ENCODE measurements at places on chromosomes 2 and 18.

GRCh38 chr2:134014196-134014960 is 239.5 kb upstream of the MGAT5 start:
- DNase-seq, result no peak

- no peak for DNase-seq
These were observed 55.6 kb downstream of the AQP12A start for GRCh38 chr2:240747256-240747655.

DNA sequence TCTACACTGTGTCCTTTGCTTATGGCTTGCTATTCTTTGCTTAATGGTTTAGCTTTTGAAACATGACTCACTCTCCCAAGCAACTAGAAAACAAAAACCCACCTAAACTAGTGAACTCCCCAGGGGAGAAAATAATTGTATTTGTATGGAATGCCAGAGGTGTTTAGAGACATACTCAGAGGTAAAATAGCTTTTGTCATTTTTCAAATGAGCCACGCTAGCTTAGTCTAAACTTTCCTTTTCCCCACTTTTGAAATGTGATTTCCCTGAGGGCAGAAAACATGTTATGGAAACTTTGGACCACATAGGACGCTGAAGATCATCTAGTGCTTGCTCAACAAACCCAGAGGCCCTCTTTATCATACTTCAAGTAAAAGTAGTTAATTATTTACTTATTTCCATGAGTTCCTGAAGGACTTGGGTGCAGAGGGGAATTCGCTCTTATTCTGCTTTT is 16.5 kb upstream of the CYTIP start:
- DNase-seq, result no peak

DNA sequence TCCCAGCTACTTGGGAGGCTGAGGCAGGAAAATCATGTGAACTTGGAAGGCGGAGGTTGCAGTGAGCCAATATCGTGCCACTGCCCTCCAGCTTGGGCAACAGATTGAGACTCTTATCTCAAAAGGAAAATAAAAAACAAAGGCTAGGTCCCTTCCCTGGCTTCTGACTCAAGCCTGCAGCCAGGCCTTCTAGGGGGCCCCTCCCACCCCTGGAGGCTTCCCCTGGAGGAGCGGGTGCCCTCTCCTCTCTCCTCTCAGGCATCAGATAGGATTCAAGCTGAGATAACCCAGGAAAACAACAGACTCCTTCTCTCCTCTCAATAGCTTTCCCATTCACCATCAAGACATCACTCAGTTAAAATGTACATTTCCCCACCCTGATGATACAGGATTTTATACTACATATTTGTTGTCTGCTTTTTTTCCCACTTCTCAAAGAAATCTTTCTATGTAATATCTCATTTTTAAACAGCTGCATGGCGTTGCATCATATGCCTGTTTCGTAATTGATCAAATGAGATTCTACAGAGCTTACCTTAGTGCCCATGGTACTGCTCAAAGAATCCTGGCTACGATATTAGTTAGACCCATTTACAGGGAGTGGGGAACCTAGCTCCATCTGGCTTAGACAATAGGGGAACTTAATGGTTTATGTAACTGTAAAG is 20.6 kb upstream of the C2orf72 start:
- DNase-seq, result no peak

DNA sequence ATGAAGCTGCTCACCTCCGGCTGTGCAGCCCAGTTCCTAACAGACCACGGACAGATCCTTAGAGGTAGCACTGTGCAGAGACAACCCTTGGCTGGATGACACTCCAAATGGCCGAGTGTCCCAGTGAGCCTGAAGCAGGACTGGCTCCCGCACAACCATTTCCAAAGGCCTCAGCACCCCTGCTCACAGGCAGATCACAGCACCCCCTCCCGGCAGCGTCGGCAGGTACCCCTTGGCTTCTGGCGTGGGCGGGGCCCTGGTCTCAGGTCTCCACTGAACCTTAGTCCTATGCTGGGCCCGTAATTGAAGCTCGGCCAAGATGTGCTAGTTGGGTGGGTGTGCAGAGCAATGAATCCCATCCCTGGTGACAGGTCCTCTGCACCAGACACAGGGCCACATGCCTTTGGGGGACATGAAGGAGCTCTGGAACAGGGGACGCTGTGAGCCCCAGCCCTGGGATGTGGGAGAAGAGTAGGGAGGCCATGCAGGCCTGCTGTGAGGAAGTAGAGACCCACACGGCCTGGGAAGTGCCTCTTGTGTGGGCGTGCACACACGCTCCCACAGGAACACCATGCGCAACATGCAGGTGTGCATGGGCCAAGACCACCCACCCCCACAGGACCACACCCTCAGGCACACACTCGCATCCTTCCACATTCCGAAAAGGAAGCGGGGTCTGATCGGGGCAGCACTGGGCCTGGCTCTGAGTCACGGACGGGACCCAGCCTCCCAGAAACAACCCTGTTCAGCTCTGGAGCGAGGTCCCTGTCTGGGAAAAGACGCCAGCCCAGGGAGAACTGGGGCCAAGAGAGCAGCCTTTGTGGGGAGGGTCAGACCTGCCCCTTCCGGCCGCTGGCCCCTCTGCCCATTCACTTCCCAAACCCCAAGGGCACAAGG is 2.8 kb downstream of the DUSP2 start:
- no peak for DNase-seq

GRCh38 chr2:26731714-26732113 is 32.4 kb upstream of the SLC35F6 start:
- no peak for DNase-seq

- no peak for DNase-seq
These were observed 406.1 kb upstream of the NRP2 start for GRCh38 chr2:205276116-205276777.

DNA sequence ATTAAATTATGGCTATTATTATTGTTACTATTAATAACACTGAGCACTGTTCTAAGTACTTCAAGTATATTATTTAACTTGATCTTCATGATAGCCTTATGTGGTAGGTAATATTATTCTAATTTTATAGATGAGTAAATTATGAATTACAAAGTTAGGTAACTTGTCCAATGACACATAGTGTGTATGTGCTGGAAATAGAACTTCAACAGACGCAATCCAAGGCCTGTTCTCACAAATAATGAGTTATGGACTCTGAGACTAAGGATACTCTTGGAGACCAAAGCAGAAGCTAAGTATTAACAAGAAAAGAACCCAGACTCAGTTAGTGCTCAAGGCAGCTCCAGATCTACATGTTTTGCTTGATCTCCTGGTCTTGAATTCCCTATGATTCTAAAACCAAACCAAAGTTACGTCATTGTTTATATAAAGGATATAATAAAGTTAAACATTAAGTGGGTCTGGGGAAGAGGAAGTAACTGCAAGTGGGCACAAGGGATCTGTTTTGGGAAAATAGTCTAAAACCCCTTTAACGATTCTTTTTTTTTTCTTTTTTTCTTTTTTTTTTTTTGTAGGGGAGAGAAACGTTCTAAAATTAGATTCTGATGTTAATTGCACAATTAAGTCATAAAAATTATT is 211.3 kb downstream of the ERBB4 start:
- DNase-seq, result no peak

DNA sequence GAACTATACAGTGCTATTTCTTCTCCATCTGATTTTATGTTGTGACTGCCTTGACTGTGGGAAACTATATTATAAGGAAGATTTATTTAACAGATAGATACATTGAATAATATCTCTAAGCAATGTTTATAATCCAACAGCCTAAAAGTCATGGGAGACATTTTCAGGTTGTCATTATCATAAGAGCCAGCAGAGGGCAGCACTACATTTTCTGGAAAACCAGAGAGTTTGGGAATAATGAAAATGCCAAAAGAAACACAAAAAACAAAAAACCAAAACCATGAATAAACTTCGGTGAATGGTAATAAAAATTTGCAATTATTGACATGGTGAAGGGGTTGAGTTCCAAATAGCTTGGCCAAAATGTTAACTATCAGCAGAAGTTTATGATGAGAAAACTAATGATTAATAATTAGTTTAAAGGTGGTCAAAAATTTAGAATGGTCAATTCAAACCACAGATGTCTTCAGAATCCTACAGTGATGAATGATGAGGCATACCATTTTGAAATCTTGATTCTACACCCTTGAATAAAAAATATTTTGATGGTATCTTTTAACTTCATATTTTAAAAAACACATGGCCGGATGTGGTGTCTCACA is 4.7 kb downstream of the EEF1B2 start:
- DNase-seq, result no peak

DNA sequence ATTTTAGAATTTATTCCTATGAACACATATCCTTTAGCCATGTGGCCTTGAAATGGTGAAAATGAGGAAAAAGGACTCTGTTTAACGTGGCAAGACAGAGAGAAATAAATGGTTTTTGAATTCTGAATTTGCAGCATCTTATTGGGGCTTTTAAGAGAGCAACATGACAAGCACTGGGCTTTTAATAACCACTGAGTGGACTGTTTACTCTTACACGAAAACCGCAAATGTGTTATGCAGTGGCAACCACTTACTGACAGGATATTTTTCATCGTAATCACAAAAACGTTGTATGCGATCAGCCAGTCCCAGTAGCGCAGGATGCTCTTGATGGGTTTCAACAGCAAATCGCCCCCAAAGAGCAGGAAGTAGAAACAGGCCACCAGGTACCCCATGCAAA is 226.6 kb downstream of the NAPG start:
- no peak for DNase-seq

GRCh38 chr18:30358555-30358954 is 684.0 kb downstream of the DSC3 start:
- DNase-seq, result no peak

GRCh38 chr2:239436076-239436475 is 35.3 kb upstream of the HDAC4 start:
- DNase-seq, result no peak

DNA sequence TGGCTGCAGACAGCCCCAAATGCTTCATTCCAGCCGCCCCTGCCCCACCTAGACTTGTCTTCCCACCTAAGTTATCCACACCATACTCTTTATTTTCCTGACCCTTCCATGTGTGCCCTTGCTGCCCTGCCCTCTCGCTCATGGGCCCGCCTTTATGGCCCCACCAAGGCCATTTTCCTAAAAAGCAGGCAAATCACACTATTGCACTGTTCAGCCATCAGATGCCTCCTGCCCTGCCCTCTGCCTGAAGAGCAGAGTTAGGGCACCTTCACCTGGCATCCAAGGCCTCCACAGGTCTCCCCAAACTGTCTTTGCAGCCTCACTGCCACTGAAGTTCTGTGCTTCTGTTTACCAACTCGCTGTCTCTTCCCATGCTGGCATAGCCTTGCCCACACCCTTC is 496.7 kb downstream of the EIPR1 start:
- no peak for DNase-seq

- no peak for DNase-seq
These were observed 263.9 kb downstream of the FIGN start for GRCh38 chr2:163471947-163472346.

GRCh38 chr2:12236136-12236844 is 480.4 kb upstream of the TRIB2 start:
- no peak for DNase-seq

DNA sequence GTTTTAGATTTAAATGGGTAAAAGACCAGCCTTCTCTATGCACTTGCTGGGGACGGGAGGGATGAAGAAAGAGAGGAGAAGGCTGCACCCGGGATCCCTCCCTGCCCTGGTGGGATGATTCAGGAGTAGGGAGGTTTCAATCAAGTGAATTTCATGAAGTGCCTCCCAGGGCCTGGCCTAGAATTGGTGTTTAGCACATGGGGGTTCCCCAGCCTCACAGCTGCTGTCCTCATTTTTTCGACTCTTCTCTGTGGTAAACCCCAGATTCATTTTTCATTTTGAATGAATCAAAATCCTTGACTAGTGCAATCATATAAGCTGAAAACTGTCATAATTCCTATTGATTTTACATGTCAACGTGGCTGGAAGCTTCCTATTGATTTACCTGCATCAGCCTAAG is 81.1 kb downstream of the LPIN1 start:
- no peak for DNase-seq

DNA sequence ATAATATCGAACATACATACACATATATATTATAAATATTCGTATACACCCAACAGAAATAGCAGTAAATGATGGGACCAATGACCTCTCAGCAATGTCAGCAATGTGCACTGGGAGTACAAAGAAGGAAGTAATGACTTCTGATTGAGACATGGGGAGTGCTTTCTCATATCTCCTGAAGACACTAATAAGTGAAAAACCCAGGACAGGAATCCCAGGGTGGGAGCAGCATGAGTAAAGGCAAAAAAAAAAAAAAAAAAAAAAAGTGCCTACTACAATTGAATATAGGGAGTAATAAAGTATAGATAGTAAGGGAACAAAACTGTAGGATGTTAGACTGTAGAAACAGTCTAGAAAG is 491.3 kb downstream of the IRS1 start:
- DNase-seq, result no peak

- DNase-seq, result no peak
These were observed 96.6 kb downstream of the INHBB start for GRCh38 chr2:120442541-120442922.

GRCh38 chr2:241896746-241897201 is 27.2 kb downstream of the RTP5 start:
- no peak for DNase-seq

DNA sequence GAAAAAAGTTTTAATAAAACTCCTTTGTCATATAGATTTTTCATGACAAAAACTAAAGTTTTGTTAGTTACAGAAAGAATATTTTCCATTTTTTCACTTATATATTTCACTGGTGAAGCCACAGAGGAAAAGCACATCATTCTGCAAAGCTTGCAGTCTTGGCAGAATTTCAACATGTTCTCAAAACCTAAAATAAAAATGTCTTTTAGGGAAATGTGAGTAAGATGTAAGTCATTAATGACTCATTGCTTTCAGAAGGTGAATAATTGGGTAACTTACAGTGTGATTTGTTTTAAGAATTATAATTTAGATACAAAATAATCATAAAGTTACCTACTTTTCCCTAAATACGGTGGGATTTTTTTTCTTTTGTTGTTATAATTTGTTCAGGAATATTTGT is 43.4 kb upstream of the TNFRSF11A start:
- DNase-seq, result no peak

- DNase-seq, result no peak
These were observed 41.4 kb downstream of the KLHL29 start for GRCh38 chr2:23426263-23426905.

- no peak for DNase-seq
These were observed 35.8 kb downstream of the LOXHD1 start for GRCh38 chr18:46621111-46621766.

GRCh38 chr18:42508683-42509296 is 553.8 kb downstream of the PIK3C3 start:
- DNase-seq, result no peak

DNA sequence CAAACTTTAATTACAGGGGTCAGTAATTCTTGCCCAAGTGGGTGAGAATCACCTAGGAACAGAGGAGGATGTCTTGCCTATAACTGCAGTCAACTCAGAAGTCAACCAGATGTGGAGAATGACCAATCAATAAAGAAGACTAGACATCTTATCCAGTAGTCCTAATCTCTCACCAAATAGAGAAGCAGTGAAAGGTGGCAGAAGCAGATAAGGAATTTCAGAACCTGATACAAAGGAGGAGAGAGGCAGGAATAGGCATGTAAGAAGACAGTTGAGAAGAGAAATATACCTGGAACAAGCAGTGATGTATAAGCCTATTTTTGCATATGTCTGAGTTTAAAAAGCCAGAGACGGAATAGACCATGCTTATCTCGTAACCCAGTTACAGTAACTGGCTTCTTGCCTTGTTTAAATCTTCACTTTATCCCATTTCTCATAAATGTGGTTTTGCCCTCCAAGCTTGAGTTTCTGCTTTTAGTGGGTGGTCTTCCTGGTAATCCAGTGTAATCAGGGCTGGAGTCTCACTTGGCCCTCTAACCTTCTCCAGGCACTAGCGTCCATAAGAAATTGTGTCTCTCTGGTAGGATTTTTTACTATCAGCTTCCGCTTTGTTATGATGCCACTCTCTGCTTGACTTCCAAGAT is 401.0 kb downstream of the SUCLG1 start:
- DNase-seq, result no peak
